SK-N-SH (cell line): ENCODE measurements at places on chromosomes 3 and 15. TPM values are rescaled to one million over a fixed set of nuclear protein-coding genes. Genes with fewer than 3 reads are reported as not detected.

GRCh38 chr3:10628891-10629670, 123.7 kb upstream of the ATP2B2 start:
- DNase-seq, result no peak

The CCDC39 gene
- polyA plus RNA-seq, result not detected in 2 replicates

The INSYN1 gene
- 3.6 and 3.7 TPM in 2 replicates for polyA plus RNA-seq

GRCh38 chr3:43893727-43894126, 203.0 kb downstream of the ABHD5 start:
- DNase-seq, result no peak

DNA sequence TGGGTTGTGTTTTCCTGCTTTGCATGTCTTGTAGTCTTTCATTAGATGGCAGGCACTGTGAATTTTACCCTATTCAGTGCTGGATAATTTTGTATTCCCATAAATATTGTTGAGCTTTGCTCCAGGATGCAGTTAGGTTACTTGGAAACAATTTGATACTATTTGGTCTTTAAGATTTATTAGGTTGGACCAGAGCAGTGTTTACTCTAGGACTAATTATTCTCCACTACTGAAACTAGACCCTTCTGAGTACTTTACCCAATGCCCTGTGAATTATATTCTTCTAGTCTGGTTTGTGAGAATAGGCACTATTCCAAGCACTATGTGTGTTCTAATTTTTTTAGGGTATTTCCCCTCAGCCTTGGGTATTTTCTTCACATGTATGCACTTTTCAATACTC, 37.8 kb upstream of the TASOR start:
- DNase-seq, result no peak

DNA sequence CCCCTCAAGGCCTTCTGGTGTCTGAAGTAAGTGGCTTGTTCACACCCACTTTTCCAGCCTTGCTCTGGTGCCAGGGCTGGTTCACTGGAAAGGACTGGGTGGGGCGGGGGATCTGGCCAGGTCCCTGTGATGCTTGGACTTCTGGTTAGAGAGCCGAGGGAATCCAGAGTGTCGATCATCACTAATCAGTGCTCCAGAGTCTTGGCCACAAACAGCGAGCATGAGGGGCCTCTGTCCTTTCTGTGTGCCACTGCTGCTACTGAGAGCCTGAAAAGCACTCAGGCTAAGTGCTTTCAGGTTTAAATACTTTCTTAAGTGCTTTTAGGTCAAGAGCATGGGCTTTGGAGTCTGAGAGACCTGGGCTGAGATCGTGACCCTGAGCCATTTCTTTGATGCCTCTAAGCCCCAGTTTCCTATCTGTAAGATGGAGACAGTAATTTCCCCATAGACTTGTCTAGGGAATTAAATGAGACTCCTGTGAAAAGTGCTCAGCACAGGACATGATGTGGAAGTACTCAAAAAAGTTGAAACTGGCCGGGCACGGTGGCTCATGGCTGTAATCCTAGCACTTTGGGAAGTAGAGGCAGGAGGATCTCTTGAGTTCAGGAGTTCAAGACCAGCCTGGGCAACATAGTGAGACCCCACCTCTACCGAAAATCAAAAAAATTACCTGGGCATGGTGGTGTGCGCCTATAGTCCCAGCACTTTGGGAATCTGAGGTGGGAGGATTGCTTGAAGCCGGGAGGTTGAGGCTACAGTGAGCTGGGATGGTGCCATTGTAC, 53.8 kb upstream of the SEC22A start:
- no peak for DNase-seq

DNA sequence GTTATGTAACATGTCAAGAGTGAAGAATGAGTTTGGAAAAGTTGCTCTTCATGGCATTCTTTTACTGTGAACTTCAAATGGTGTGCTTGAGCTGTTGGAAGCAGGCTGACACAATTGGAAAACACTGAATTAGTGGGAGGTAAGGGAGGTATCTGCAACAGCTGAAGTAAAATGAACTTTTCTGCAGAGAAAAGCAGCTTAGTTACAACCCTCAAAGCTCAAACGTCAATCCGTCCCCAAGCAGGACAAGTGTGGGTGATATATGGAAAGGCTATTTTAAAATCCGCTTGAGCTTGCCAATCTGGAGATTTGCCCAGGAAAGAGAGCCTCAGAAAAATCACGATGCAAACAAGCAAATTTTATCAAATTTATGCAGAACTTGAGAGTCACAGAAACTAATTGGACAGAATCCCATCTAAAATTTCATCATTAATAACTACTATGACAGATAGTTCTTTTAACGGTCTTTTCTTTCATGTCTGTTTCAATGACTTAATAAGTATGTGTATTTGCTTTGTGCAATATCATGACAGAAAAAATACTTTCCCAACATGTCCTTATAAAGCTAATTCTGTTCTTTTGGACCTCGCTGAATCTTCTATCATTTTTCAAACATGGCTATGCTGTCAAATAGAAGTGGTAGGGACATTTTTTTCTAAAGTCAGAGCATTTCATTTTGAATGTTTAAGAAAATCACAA, 266.6 kb upstream of the SLITRK3 start:
- DNase-seq, result no peak

GRCh38 chr15:64263567-64263966, 92.4 kb downstream of the CSNK1G1 start:
- no peak for DNase-seq

DNA sequence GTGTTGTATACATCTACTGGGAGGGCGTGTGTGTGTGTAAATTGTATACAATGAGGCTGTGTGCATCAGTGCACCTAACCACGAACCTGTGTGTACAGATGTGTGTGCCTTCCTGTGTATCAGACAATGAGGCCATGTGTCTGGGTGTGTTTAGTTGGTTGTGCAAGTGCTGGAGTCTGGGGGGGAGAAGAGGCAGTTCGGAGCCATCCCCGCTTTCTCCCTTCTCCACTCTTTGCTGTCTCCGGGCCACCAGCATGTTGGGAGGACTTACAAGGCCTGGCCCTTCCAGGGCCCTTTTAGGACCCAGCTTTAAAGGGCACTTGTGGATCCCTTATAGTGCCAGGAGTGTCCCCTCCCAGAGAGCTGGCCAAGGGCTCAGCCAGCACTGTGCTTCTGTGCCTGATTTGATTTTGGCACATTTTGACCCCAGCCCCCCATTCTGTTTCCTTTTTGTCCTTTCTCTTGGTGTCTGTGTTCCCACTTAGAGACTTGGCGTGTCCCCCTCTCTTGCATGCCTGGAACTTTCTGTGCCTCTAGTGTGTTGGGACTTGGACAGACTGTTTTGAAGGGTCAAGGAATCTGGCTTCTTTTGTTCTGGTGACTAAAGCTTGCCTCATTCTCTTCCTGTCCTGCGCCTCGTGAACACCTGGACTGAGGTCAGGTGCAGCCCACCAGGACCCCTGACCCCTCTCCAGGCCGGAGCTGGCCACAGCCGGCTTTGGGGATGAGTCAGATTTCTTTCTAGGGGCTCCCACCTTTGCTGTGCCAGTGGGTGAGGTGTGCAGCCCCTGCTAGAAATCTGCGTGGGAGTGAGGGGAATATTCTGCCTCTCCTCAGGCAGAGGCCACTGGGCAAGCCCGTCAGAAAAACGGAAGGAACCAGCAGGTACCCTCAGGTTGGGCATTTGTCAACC, 1.5 kb downstream of the CTDSPL start:
- no peak for DNase-seq

The SAMD7 gene
- not detected in 2 replicates for polyA plus RNA-seq

The FBXW12 gene
- 0.07 TPM in 1 of 2 replicates, not detected in the other for polyA plus RNA-seq

DNA sequence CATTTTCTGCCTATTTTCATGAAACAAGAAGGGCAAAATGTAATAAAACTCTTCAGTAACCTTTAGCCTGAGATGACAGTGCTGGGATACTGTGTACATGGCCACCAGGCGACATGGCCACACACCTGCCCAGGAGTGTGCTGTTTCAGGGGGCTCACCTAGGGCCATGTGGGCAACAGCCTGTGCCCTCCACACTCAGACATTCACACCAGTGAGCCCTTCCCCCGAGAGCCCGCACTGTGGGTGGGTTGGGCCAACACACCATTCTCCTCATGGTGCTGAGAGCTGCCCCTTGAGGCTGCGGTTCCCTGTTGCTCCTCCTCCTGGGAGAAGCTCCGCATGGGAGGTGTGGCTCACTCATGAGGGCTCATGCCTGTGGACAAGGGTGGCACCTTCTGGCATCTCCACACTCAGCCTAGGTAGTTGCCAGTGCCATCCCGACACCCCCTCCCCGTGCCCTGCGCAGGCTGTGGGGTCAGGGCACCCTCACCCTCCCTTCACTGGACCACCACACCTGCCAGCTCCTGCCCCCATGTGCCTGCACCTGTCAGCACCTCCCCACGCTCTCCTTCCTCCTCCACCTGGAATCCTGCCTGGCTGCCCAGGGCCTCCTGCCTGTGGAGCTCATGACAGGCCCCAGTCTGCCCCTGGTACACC, 19.7 kb downstream of the OCA2 start:
- no peak for DNase-seq

GRCh38 chr15:59174151-59174834, 32.4 kb upstream of the LDHAL6B start:
- no peak for DNase-seq

- no peak for DNase-seq
Measured at GRCh38 chr3:37221407-37221806, 47.0 kb upstream of the LRRFIP2 start.

DNA sequence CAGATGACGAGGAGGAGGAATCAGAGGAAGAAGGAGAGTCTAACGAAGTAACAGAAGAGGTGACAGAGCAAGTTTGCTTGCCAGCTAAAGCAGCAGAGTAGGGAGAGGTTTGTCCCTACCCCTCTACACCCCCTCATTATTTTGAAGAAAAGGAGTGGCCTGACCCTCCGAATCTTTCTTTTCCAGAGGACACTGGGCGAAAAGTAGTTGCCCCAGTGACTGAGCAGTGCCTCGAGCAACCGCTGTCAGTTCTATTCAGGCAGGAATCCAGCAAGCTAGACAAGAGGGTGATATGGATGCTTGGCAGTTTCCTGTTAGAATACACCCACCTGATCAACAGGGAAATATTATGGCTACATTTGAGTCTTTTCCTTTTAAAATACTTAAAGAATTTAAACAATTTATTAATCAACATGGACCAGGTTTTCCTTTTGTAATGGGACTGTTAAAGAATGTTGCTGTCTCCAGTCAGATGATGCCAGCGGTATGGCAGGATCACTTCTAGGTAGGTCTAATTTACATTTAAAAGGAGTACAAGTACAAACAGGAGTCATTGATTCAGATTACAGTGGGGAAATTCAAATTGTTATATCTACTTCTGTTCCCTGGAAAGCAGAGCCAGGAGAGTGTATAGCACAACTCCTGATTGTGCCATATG, 31.9 kb upstream of the ACVR2B start:
- no peak for DNase-seq

The GOLGA6B gene
- polyA plus RNA-seq, result 0.03 TPM in 1 of 2 replicates, not detected in the other

DNA sequence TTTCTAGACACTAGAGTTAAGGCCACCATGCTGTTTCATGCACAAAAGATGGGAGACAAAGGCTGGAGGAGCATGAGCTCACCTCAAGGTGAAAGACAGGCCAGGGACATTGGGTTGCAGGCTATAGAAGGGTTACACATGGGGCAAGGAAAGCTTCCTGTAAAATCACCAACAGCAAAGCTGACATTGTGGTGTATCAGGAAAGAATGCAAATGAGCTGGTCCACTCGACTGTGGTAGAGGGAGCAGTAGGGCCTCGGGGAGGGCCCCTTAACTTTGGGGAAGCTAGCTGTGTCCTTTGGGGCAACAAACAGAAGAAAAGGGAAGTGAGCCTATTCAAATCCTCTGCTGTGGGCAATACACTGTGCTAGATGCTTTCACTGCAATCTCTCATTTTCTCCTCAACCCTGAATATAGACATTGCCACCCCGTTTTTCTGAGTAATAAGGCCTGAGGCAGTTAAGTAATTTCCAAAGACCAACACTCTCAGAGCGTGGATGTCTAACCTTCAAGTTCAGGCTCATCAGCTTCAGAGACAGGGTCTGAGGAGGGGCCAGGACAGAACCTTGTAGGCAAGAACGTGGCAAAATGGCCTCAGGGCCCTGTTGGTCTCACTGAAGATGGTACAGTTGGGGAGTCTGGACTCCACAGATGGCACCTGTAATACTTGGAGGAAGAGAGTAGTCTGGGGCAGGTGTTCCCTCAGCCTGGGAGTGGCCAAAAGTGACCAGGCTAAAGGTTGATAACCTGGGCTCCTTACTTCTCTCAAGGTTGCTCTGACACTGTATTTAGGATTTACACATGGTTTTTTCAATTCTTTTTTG, 24.1 kb downstream of the CX3CR1 start:
- no peak for DNase-seq

DNA sequence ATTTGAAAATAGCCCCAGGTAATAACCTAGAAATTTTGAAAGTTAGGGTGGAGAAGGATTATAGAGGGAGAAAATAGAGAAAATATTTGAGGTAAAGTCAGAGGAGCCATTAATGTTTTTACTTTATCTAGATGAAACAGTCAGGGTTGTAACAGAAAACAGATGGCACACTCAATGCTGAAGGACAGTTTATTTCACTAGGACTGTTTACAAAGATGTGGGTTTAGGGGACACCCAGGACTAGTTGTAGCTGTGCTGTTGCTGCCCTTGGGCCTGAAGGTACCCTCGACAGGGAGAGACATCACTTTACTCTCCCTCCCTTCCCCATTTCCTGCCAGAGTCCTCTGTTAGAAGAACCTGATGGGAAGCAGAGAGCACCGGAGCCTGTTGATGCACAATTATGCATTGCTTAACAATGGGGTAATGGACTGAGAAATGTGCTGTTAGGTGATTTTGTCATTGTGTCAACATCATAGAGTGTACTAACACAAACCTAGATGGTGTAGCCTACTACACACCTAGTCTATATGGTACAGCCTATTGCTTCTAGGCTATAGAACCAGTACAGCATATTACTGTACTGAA, 103.8 kb downstream of the GALK2 start:
- peak; percentile 55 for DNase-seq

- no peak for DNase-seq
Measured at GRCh38 chr3:100004931-100005330, 109.4 kb downstream of the FILIP1L start.

GRCh38 chr3:117454908-117455307, 745.3 kb downstream of the TUSC7 start:
- DNase-seq, result no peak

- peak; percentile 7 for DNase-seq
Measured at GRCh38 chr3:41580274-41580959, 381.1 kb downstream of the CTNNB1 start.

GRCh38 chr15:66224946-66225345, 28.6 kb downstream of the MEGF11 start:
- no peak for DNase-seq

DNA sequence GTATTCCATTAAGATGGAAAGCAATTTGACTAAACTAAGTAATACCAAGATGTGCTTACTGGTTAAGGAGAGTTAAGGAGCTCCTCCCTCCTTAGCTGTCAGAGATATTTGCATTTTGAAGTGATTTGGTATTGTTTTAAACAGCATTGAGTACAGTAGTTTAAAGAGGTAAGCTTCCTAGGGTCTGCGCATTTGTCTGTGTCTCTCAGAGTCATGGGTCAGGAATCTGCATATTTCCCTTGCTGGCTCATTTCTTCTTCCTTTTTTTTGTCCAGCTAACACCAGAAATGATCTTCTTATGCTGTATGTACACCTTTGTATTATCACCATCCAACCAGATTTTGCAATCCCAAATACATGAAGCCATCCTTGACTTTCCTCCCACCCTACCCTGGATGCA, 163.0 kb upstream of the BFSP2 start:
- no peak for DNase-seq

- no peak for DNase-seq
Measured at GRCh38 chr15:64619880-64620839, 155.2 kb downstream of the RBPMS2 start.

The NBEAL2 gene
- polyA plus RNA-seq, result 15.5 and 20.3 TPM in 2 replicates
